ENCODE measurements at places on chromosomes 5 and 9. TPM values are rescaled to one million over a fixed set of nuclear protein-coding genes. Genes with fewer than 3 reads are reported as not detected.

- no peak for DNase-seq
Observed at GRCh38 chr9:99181621-99182020, 40.1 kb downstream of the ALG2 start.

- no peak for DNase-seq
Observed at GRCh38 chr9:95777136-95777535, 98.4 kb upstream of the ERCC6L2 start.

GRCh38 chr5:135236228-135236907 lies 162.7 kb downstream of the MACROH2A1 start:
- DNase-seq, result no peak

DNA sequence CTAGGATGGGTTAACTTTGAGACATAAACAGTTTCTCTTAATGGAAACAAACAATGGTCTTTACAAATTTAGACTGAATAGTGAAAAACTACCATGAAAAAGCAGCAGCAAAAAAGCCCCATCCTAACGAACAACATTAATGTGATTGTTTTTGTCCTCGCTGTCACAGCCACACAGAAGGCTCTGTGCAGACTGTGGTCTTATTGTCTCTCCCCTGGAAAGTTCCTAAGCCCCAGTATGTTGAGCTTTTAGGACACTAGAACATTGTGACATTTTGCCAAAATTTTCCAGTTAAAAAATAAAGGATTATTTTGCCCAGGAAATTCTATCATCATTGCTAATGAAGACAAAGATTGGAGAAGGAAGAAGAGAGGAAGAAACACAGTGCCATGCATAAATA lies 12.6 kb upstream of the SOWAHA start:
- no peak for DNase-seq

- no peak for DNase-seq
Observed at GRCh38 chr9:76927540-76928240, 21.8 kb upstream of the PRUNE2 start.

DNA sequence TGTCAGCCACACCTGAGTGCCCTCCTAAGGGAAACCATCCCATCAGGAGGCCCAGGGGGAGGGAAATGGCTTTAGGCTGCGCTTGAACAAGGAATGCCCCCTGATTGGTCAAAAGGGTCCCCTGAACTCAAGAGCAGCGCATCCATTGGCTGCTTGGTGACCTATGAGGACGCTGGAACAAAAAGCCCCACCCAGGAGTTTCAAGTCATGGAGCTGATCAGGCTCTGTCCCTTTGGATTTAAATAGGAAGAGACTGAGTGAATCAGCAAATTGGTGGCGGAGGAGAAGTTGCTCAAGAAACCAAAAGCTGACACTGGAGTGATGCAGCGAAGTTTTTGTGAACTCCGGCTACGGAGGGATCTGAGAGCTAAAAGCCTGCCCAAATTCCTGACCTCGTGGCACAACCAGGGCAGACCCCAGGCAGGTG lies 66.7 kb downstream of the SMIM23 start:
- DNase-seq, result no peak

NTRK2 gene
- polyA plus RNA-seq, result 0.01 TPM

- DNase-seq, result no peak
Observed at GRCh38 chr5:231661-232060, 13.5 kb downstream of the SDHA start.

GRCh38 chr9:133026426-133026825 lies 4.4 kb upstream of the GTF3C5 start:
- no peak for DNase-seq

- no peak for DNase-seq
Observed at GRCh38 chr9:87587356-87587745, 89.7 kb downstream of the DAPK1 start.

Measured in endothelial cell of umbilical vein (primary cell).